ENCODE measurements at places on chromosomes 3 and 15.

- no peak for DNase-seq
Observed at GRCh38 chr3:183244219-183244618, 8.8 kb upstream of the B3GNT5 start.

- no peak for DNase-seq
Observed at GRCh38 chr3:160754371-160754854, 1.6 kb upstream of the PPM1L start.

DNA sequence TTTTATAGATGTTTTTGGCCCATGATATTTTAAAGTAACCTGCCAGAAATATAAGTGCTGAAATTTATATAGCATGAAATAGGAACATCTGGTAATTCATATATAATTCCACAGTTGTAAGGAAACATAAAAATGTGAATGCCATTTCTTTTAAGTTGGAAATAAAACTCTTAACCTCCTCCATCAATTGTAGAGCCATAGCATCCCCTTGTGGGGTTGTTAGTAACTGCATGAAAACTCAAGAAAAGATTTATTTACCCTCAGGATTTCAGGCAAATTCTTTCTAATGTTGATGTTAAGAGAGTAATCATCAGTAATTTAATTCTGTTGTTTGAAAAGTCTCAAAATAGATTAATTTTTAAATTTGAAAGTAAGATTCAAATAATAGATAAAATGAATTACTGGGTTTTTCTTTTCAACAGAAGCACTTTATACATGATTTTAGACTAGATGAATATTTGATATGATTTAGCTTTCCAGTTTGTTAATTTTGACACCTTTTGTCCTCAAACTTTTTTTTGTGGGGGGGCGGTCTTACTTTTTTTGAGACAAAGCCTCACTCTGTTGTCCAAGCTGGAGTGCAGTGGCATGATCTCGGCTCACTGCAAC, 74.7 kb downstream of the RASA2 start:
- no peak for DNase-seq

DNA sequence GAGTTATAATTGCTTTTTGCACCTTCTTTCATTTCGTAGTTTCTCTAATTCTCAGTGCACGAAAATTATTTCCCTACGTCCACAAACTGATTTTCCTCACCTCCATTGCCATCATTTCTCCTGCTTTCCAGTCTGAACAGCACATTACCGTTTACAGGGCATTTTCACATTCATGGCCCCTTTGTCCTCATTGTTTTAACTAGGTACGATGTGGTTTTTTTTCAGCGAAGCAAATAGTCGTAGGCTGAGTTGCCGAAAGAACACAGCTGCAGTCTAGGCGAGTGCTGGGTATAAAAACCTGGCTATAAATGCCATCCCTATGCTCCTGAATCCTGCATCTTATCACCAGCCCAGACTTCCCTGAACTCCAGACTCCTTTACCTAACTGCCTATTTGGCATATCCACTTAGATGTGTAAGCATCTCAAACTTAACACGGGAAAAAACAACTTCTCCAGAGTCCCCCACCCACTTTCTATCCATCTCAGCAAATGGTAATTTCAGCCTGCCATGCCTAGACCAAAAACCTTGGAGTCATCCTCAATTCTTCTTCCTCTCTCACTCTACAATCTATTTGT, 691 bp upstream of the FSIP1 start:
- DNase-seq, result no peak

GRCh38 chr3:10501664-10502052, 3.7 kb downstream of the ATP2B2 start:
- no peak for DNase-seq

- DNase-seq, result no peak
Observed at GRCh38 chr3:48716508-48716981, 476 bp downstream of the IP6K2 start.

DNA sequence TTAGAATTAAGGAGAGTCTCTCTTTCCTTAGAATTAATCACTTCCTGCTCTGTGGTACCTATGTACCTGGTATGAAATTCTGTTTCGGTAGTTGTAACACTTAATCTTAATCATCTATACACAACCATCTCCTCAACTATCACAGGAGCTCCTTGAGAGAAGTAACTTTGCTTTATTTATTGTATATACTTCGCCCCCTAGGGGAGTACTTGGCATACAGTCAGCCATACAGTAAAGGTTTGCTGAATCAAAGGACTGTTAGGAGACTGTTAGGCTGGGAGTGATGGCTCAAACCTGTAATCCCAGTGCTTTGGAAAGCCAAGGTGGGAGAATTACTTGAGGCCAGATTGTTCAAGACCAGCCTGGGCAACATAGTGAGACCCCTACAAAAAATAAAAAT, 44.7 kb downstream of the RORA start:
- DNase-seq, result no peak

- no peak for DNase-seq
Observed at GRCh38 chr15:80659375-80659774, 35.7 kb upstream of the ABHD17C start.

DNA sequence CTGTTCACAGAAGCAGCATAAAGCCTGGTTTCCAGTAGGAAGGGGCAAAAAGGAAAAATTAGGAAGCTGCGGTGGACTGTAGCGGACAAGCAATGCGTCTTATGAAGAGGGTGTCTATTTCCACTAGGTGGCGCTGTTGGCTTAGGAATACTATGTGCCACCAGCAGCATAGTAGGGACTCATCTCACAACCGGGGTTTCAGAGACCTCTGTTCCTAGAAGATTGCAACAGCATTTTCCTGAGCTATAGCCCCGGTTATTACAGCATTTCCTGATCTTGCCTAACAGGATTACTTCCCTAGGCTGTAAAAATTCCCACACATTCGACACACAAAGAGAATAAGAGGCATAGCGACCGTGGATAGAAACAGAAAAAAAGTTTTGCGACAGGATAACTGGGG, 683.0 kb downstream of the TBL1XR1 start:
- DNase-seq, result no peak

- DNase-seq, result no peak
Observed at GRCh38 chr3:48065035-48065434, 48.8 kb upstream of the MAP4 start.

GRCh38 chr3:151282921-151283320, 4.6 kb upstream of the P2RY14 start:
- DNase-seq, result peak; percentile 42

GRCh38 chr15:90400759-90401314, 12.8 kb downstream of the IQGAP1 start:
- no peak for DNase-seq
